ENCODE measurements at places on chromosomes 16 and 17. TPM values are rescaled to one million over a fixed set of nuclear protein-coding genes. Genes with fewer than 3 reads are reported as not detected.

The EFTUD2 gene
- polyA plus RNA-seq: 104 TPM

The NEK8 gene
- polyA plus RNA-seq: 12.4 TPM

The BLMH gene
- 91.5 TPM for polyA plus RNA-seq

The CASKIN1 gene
- 1.9 TPM for polyA plus RNA-seq

The EFNB3 gene
- 23.8 TPM for polyA plus RNA-seq

The KRT36 gene
- polyA plus RNA-seq: not detected

The PHF12 gene
- polyA plus RNA-seq: 61.1 TPM

The OVCA2 gene
- 16.0 TPM for polyA plus RNA-seq

The GPRC5C gene
- polyA plus RNA-seq: 151 TPM

The KRT23 gene
- polyA plus RNA-seq: 0.71 TPM

The EPOP gene
- polyA plus RNA-seq: 1.6 TPM

The QPRT gene
- 173 TPM for polyA plus RNA-seq

The SCGB1C2 gene
- polyA plus RNA-seq: 0.41 TPM

The KCNAB3 gene
- polyA plus RNA-seq: 10.6 TPM

The TADA2A gene
- 23.1 TPM for polyA plus RNA-seq

All from renal pelvis (tissue), 12 donors.